ENCODE measurements at places on chromosomes 1 and 21. TPM values are rescaled to one million over a fixed set of nuclear protein-coding genes. Genes with fewer than 3 reads are reported as not detected.

NTMT2 gene
- not detected for polyA plus RNA-seq

NBL1 gene
- 2.5 TPM for polyA plus RNA-seq

PRR9 gene
- not detected for polyA plus RNA-seq

FAM20B gene
- polyA plus RNA-seq, result 4.6 TPM

SFN gene
- not detected for polyA plus RNA-seq

FAM167B gene
- not detected for polyA plus RNA-seq

EDARADD gene
- polyA plus RNA-seq, result not detected

RAD54L gene
- polyA plus RNA-seq, result not detected

RER1 gene
- 116 TPM for polyA plus RNA-seq

GABRD gene
- 0.31 TPM for polyA plus RNA-seq

LYPLAL1 gene
- 33.0 TPM for polyA plus RNA-seq

NOTCH2 gene
- 32.0 TPM for polyA plus RNA-seq

NUDT17 gene
- 7.6 TPM for polyA plus RNA-seq

LYSMD1 gene
- 0.48 TPM for polyA plus RNA-seq

FGR gene
- polyA plus RNA-seq, result 0.72 TPM

CDCA8 gene
- 1.3 TPM for polyA plus RNA-seq

ITLN2 gene
- not detected for polyA plus RNA-seq

SHISAL2A gene
- 6.8 TPM for polyA plus RNA-seq

A3GALT2 gene
- not detected for polyA plus RNA-seq

SLFNL1 gene
- polyA plus RNA-seq, result 0.69 TPM

DRAM2 gene
- polyA plus RNA-seq, result 87.5 TPM

RGS16 gene
- 0.27 TPM for polyA plus RNA-seq

CSMD2 gene
- polyA plus RNA-seq, result 0.02 TPM

SV2A gene
- 2.1 TPM for polyA plus RNA-seq

KRTAP11-1 gene
- polyA plus RNA-seq, result not detected

S100A9 gene
- polyA plus RNA-seq, result 9.0 TPM

SLC16A4 gene
- 0.24 TPM for polyA plus RNA-seq

ETV3L gene
- not detected for polyA plus RNA-seq

ICOSLG gene
- 0.45 TPM for polyA plus RNA-seq

SPRR5 gene
- polyA plus RNA-seq, result not detected

SIM2 gene
- not detected for polyA plus RNA-seq

TESK2 gene
- 5.0 TPM for polyA plus RNA-seq

NBPF6 gene
- polyA plus RNA-seq, result not detected

FMOD gene
- not detected for polyA plus RNA-seq

EXO1 gene
- polyA plus RNA-seq, result not detected

SLAMF6 gene
- 61.1 TPM for polyA plus RNA-seq

LRRC38 gene
- polyA plus RNA-seq, result not detected

MYOG gene
- polyA plus RNA-seq, result not detected

TMEM53 gene
- polyA plus RNA-seq, result 2.9 TPM

VWA5B1 gene
- polyA plus RNA-seq, result 0.08 TPM

LEFTY1 gene
- not detected for polyA plus RNA-seq

ATAD3C gene
- 0.64 TPM for polyA plus RNA-seq

TLCD4 gene
- polyA plus RNA-seq, result not detected

OR2AK2 gene
- polyA plus RNA-seq, result not detected

SH2D5 gene
- polyA plus RNA-seq, result not detected

SPATA21 gene
- not detected for polyA plus RNA-seq

LCE1A gene
- polyA plus RNA-seq, result not detected

AIRE gene
- 0.14 TPM for polyA plus RNA-seq

SRGAP2B gene
- 0.85 TPM for polyA plus RNA-seq

ZFP69 gene
- 4.1 TPM for polyA plus RNA-seq

NFASC gene
- polyA plus RNA-seq, result not detected

CD53 gene
- 675 TPM for polyA plus RNA-seq

OR10R2 gene
- polyA plus RNA-seq, result not detected

CORT gene
- polyA plus RNA-seq, result not detected

CAPN9 gene
- polyA plus RNA-seq, result not detected

PPP1R12B gene
- 5.2 TPM for polyA plus RNA-seq

ATP6V1G3 gene
- not detected for polyA plus RNA-seq

Data from naive thymus-derived CD4-positive, alpha-beta T cell (primary cell).